ENCODE measurements at places on chromosomes 5 and 9. TPM values are rescaled to one million over a fixed set of nuclear protein-coding genes. Genes with fewer than 3 reads are reported as not detected.

The RGS7BP gene
- 3.1 TPM for total RNA-seq

The CYSRT1 gene
- not detected for total RNA-seq

The FAM200C gene
- 4.6 TPM for total RNA-seq

The PLAC8L1 gene
- not detected for total RNA-seq

The FOXD4L3 gene
- total RNA-seq, result not detected

The ADAMTS12 gene
- total RNA-seq, result 8.9 TPM

The IL5 gene
- not detected for total RNA-seq

The PCDHB8 gene
- total RNA-seq, result 0.33 TPM

The NEUROG1 gene
- not detected for total RNA-seq

The DRD1 gene
- not detected for total RNA-seq

The SLC34A1 gene
- not detected for total RNA-seq

The C9orf152 gene
- total RNA-seq, result 0.33 TPM

GRCh38 chr9:134144801-134145200 lies 8.9 kb downstream of the WDR5 start:
- DNase-seq, result no peak

GRCh38 chr9:121626012-121626411 lies 25.4 kb upstream of the DAB2IP start:
- DNase-seq, result no peak

- DNase-seq, result no peak
Observed at GRCh38 chr5:124592891-124593290, 153.5 kb downstream of the ZNF608 start.

GRCh38 chr5:171692936-171693335 lies 92.7 kb upstream of the SMIM23 start:
- DNase-seq, result no peak

- DNase-seq, result no peak
Observed at GRCh38 chr5:89343666-89344065, 460.7 kb upstream of the MEF2C start.

DNA sequence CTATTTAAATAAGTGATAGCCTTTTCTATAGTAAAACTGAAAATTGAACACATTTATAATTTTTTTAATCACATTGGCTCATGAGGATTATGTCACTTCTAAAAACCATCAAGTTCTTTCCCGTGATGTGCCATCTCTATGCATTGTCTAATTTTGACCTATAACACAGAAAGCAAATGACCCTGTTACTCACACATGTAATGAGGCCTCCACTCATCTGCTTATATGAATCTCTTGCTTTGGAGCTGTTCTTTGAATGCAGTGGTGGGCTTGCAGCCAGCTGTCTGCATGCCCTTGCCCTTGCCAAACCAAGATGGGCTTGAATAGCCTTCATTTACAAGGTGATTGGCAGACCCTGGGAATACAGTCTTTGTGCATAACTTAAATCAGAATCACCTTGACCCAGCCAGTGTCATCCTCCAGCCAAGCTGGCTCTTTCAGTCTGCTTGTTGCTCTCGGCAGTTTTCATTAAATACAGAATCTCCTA lies 163.2 kb downstream of the TRIO start:
- DNase-seq, result no peak

DNA sequence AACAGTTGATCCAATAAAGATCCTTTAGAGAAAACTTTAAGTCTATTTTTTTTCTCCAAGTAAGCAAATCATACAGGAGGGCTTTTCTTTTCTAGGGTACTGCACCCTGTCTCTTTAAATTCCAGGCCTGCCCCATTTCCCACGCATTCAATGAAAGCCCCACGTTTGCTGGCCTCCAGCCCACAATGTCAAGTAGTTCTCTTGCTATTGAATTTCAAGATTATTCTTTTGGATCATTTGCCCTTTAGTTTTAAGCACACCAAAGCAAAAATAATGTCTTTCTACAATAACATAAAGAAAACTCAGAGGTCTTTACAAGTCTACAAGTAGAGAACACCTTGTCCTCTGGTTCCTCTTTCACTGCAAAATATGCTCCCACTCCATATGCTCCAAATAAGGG lies 15.6 kb downstream of the MLLT3 start:
- peak; percentile 24 for DNase-seq

DNA sequence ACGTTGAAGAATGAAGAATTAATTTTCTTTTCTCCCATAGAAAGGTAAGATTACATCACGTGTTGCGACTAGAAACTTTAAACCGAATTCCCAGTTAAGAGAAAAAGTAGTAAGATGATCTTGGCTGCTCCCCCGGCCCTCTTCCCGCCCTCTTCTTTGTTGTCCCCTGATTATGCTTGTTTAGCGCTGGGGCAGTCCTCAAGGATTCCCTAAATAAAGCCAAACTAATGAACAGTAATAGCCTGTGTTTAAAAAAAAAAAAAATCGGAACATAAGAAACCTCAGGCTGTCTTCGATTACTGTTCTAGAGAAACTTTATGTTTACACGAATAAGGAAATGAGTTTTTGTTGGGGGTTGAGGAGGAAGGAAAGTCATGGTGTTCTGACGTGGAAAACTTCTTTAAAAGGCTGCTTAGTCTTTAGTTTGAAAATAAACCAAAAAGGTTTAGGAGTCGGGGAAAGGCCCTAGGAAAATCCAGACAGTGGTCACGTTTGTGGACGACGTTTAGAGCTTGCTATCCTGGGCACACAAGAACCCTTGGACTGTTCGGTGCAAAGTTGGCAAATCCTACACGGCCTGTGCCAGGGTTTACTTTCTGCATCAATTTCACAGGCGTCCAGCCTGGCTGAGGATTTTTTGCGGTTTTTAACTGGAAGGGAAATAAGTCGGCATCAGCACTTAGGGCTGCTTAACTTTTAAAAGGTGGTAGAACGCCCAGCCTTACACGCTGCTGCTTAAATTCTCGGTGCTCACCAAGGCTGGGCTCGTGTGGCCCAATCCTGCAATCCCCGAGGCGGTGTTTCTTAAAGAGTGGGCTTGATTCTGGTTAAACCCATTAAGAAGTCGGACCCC lies 1.1 kb upstream of the MAT2B start:
- peak; percentile 59 for DNase-seq

- DNase-seq, result no peak
Observed at GRCh38 chr9:135048046-135048757, 39.3 kb upstream of the OLFM1 start.

Measured in body of pancreas (tissue), 4 donors.